ENCODE measurements at places on chromosomes 7 and 10.

DNA sequence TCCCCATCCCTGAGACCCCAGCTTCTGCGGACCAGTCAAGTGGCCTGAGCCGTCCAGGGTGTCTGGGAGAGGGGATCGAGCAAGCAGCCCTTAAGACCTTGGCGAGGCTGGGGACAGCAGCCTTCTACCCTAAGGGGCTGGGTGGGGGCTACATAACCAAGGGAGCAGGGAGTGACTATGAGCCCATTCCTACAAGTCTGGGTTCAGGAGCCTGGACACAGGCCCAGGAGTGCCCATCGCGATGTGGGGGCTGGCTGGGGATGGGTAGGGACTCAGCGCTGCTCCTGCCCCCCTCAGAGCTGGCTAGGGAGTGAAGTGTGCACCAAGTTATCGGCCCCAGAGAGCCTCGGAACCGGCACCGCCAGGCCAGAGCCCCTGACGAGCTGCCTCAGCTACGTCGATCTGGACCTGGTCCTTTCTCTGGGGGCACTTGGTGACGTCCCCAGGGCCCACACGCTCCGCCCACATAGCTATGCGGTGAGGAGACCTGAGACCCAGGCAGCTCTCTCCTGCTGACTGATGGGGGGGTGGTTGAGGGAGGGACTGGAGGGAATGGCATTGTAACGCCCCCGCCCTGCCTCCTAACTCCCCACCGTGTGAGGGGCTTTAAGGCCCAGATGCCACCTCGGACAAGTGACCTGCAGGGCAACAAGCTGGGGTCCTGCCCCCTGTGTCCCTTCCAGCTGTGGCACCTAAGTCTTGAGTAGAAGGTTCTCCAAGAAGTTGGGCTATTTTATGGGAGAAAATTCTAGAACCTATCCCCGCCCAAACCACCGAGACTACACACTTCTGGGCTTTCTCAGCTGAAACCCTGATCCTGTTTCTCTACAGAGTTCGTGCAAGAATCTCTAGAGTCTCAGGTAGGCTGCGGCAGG lies 2.5 kb downstream of the SAP25 start:
- no peak for DNase-seq

GRCh38 chr7:150962553-150963399 lies 15.3 kb downstream of the KCNH2 start:
- DNase-seq: no peak

- DNase-seq: no peak
Observed at GRCh38 chr10:125348536-125348935, 188.2 kb upstream of the CTBP2 start.

DNA sequence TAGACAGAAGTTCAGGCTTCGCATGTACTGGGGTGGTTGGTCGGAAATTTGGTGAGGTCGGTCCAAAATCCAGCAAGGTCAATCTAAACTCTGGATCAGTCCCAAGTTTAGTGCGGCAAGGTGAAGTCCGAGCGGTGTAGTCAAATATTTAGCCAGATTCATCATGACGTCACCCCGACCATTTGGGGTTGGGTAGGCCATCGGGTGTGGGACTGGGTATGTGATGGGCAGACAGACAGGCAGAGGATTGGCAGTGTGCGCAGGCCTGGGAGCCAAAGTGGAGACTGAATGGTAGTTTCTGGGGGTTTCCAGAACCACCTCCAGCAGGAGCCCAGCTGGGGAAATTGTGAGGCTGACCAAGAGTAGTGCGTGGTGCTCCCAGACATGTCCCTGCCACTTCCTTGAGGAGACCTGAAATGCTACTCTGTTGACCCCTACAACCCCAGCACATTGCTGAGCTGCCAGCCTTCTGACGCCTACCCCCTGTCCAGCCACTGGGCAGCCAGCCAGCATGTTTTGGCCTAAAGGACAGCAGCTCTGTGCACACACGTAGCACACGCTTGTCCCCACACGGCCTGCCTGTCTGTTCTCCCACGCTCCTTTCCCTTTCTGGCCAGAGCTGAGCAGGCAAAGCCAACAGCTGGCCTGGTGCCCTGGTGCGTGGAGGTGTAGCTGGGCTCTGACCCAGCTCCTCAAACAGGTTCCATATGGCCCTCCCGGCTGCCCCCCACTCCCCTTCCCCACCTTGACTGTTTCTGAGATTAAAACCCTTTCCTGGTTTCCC lies 55.9 kb downstream of the FAM241B start:
- DNase-seq: no peak

- DNase-seq: no peak
Observed at GRCh38 chr10:70576803-70577517, 25.6 kb downstream of the PRF1 start.

All from esophagus squamous epithelium (tissue), 5 donors.